ENCODE measurements at places on chromosomes 1 and 21.
A peak's percentile ranks its signal among the peaks of the same experiment; 100 is the strongest.

DNA sequence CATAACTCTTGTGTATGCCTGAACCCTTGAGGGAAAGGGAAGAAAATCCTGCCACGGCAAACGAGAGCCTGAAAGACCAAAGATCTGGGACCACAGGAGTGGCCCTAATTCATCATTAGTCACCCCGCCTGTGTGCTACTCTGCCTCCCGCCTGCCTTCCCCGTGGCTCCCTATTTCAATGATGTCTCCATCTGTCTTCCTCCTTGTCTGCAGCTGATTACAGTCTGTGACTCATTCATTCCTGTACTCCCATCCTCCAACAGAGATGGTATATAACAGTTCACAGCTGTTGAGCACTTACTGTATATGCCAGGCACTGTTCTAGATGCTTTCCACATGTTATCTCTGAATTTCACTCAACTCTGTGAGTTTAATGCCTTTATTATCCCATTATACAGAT is 96.6 kb downstream of the SEC16B start:
- DNase-seq: no peak

DNA sequence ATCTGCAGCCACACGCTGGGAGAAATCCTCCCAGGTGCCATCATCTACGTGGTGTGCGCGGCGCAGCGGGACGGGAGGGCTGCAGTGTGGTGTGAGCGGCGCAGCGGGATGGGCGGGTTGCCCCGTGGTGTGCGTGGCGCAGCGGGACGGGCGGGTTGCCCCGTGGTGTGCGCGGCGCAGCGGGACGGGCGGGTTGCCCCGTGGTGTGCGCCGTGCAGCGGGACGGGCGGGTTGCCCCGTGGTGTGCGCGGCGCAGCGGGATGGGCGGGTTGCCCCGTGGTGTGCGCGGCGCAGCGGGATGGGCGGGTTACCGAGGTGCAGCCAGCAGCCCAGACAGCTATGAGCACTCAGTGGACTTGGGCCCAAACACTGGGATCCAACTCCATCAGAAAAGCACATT is 4.7 kb downstream of the WRAP73 start:
- DNase-seq: no peak

GRCh38 chr1:66167267-66167666 is 366.7 kb upstream of the SGIP1 start:
- no peak for DNase-seq

GRCh38 chr1:33763406-33763805 is 100.5 kb upstream of the HMGB4 start:
- no peak for DNase-seq

- DNase-seq: no peak
These were observed 47.5 kb downstream of the HSF2BP start for GRCh38 chr21:43611598-43612369.

DNA sequence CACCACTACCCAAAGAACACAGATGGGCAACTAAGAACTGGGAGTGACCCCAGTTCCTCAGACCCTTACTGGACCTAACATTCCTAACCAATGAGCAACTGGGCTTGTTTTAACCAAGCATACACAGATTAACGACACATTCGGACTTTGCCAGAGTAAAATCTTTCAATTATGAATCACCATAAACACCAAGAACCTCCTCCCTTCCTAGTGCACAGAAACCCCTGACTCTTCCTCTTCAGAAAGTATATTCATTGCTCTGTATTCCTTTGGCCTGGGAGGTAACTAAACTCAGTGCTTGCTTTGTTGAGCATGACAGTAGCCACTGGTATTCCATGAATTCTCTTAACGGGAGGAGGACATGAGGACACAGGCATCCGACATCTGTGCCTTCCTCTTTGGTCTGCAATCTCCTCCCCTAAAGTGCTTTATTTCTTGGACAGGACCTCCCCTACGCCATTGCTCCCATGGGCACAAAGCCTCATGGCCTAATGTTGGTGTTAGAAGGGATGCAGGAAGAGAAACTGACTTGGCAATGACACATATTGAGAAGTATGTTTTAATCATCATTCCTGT is 42.7 kb downstream of the SEC16B start:
- no peak for DNase-seq

DNA sequence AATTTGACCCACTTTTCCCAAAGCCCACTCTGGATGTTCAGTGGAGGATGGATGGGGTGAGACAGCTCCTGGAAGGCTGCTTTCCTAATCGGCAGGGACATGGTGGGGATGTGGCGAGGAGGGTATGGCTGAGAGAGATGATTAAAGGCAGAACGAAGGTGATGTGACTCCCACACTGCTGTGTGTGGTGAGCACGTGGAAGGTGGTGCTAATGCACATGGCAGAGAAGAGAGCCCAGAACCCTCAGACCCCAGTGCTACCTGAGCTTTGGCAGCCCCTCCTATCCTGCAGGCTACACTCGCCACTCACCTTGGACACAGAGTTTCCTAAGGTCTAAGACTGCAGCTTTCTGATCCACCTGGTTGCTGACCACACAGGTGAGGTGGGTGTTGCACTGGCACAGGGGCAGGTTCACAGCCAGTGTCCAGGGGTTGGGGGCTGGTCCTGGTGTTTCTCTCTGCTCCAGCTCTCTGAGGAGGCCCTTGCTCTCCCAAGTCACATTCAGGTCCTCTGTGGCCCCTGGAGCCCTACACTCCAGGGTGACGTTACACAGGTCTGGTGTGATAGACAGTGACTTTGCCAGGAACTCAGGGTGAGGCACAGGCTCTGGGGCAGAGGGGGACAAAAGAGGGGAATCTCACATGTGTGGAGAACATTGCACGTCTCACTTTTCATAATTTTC is 151.4 kb upstream of the ETV3 start:
- no peak for DNase-seq

GRCh38 chr1:20521960-20522861 is 14.3 kb upstream of the MUL1 start:
- DNase-seq: peak; percentile 22

GRCh38 chr21:33021150-33021549 is 4.6 kb upstream of the OLIG2 start:
- no peak for DNase-seq

DNA sequence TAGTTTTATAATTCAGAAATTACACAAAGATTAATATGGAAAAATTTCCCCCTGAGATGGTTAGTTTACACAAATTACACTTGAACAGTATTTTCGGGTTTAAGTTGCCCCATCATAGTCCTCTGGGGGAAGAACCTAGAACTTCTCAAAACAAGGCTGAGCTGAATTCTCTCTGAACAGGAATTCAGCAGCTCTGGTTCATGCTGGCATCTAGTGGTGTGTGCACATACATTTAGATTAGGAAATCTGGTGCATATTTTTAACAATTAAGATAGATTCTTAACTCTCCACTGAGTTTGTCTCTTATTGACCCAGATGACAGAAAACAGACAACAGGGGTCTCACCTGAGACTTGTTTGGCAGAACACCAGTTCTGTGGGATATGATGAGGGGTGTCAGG is 410.7 kb downstream of the DSCAM start:
- no peak for DNase-seq

- DNase-seq: no peak
These were observed 333.8 kb downstream of the KIF26B start for GRCh38 chr1:245488346-245489129.

Measured in stimulated activated CD4-positive, alpha-beta T cell treated with anti-CD3 and anti-CD28 coated beads, Interleukin-15, amount 100 ng/mL, for 48 hours (primary cell).